ENCODE measurements at places on chromosomes 16 and 17.

- DNase-seq, result no peak
Observed at GRCh38 chr17:61379457-61380216, 20.0 kb upstream of the TBX2 start.

GRCh38 chr17:57145347-57145746 lies 60.3 kb downstream of the AKAP1 start:
- no peak for DNase-seq

- DNase-seq, result no peak
Observed at GRCh38 chr17:83175119-83175821, 95.9 kb downstream of the METRNL start.

DNA sequence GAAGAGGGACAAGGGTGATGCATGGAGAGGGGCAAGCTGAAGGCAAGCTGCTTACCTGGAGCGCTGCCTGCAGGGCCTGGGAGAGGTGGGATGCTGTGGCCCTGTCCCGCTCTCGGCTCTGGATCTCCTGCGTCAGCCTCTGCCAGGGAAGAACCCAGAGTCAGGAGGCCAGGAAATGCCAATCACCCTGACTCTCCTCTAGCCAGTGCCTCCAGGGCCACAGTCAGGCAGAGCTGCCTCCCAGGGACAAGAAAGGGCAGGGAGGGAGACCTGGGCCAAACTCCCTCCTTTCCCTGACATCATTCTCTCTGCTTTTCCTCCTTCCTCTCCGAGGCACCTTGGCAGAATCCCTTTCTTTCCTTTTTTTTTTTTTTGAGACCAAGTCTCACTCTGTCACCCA lies 11.3 kb downstream of the CDK3 start:
- DNase-seq, result no peak

- no peak for DNase-seq
Observed at GRCh38 chr16:50666658-50667496, 14.2 kb downstream of the SNX20 start.

DNA sequence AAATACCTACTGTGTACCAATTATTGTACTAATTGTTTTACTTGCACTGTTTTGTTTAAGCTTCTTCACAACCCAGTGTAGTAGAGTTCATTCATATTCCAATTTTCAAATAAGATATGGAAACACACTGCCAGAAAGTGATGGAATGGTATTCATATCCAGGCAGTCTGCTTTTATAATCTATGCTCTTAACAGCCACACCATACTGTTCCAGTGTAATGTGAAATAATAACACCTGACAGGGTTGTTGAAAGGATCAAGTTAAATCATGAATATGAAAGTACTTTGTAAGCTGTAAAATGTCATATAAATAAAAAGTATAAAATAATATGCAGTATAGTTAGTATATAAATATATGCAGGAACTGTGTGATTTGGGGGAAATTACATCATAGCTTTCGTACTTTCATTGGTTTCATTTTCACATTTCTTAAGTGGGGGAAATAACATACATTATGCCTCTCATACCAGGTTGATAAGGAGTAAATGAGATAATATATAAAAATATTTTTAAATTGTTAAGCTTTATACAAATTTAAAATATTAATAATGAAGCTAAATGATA lies 230.8 kb downstream of the TANC2 start:
- no peak for DNase-seq

DNA sequence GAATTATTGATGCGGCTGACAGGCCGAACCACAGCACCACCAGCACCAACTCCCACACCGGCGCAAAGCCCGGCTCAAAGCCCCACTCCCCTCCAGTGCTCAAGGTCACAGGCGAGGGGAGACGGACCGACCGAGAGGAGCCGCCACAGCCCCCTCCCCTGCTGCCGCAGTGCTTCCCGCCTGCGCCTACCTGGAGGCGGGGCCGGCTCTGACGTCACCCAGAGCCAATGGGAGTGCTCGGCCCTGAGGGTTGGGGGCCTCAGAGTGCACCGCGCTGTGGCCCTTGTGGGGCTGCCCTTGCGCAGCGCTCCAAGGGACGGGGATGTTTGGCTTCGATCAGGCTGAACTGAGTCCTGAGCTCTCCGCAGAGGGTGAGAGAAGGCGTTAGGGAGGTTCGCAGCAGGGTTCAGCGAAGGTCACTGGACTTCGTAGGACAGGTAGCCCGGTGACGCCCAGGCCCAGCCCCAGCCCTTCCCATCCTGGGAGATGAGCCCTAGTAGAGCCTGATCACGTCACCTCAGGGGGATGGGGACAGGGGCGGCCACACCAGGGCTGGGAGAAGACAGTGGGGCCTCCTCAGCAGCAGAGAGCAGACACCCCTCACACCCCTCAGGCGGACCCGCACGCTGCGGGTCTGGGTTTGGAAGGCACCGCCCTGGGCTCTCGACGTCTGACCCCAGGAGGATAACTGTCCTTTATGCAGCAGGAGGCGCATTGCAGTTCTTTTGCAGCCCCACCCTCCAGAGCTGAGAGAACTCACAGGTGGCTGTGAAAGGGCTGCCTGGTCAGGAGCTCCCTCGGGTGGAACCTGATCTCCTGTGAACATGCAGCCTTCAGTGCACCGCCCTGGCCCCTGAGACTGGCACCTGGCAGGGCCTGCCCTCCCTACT lies 1.5 kb downstream of the NDRG4 start:
- DNase-seq, result no peak

- no peak for DNase-seq
Observed at GRCh38 chr17:33200587-33200986, 92.5 kb downstream of the ASIC2 start.
